ENCODE measurements at places on chromosomes 2 and 18. TPM values are rescaled to one million over a fixed set of nuclear protein-coding genes. Genes with fewer than 3 reads are reported as not detected.

MRPS5 gene
- 39.9 TPM for total RNA-seq

CNPPD1 gene
- 35.6 TPM for total RNA-seq

UGT1A3 gene
- not detected for total RNA-seq

ALPP gene
- under 0.01 TPM for total RNA-seq

EFHD1 gene
- total RNA-seq: not detected

LGALSL gene
- 1.5 TPM for total RNA-seq

GALNT3 gene
- total RNA-seq: 0.33 TPM

LYPD6B gene
- not detected for total RNA-seq

PRSS56 gene
- not detected for total RNA-seq

ALK gene
- under 0.01 TPM for total RNA-seq

FNDC4 gene
- 34.7 TPM for total RNA-seq

LHCGR gene
- not detected for total RNA-seq

TSPYL6 gene
- under 0.01 TPM for total RNA-seq

REG3A gene
- total RNA-seq: not detected

CNDP1 gene
- not detected for total RNA-seq

SLC8A1 gene
- total RNA-seq: 80.3 TPM

POTEI gene
- not detected for total RNA-seq

CPO gene
- total RNA-seq: 0.17 TPM

IL36B gene
- not detected for total RNA-seq

NR4A2 gene
- 0.33 TPM for total RNA-seq

TNFAIP6 gene
- 32.4 TPM for total RNA-seq

TTC32 gene
- 8.3 TPM for total RNA-seq

NFATC1 gene
- total RNA-seq: 1.9 TPM

ZNF892 gene
- 7.9 TPM for total RNA-seq

INPP5D gene
- total RNA-seq: 0.15 TPM

KIF5C gene
- total RNA-seq: 0.58 TPM

SMAD2 gene
- total RNA-seq: 78.4 TPM

WNT10A gene
- not detected for total RNA-seq
